ENCODE measurements at places on chromosomes 5 and 9. TPM values are rescaled to one million over a fixed set of nuclear protein-coding genes. Genes with fewer than 3 reads are reported as not detected.

DNA sequence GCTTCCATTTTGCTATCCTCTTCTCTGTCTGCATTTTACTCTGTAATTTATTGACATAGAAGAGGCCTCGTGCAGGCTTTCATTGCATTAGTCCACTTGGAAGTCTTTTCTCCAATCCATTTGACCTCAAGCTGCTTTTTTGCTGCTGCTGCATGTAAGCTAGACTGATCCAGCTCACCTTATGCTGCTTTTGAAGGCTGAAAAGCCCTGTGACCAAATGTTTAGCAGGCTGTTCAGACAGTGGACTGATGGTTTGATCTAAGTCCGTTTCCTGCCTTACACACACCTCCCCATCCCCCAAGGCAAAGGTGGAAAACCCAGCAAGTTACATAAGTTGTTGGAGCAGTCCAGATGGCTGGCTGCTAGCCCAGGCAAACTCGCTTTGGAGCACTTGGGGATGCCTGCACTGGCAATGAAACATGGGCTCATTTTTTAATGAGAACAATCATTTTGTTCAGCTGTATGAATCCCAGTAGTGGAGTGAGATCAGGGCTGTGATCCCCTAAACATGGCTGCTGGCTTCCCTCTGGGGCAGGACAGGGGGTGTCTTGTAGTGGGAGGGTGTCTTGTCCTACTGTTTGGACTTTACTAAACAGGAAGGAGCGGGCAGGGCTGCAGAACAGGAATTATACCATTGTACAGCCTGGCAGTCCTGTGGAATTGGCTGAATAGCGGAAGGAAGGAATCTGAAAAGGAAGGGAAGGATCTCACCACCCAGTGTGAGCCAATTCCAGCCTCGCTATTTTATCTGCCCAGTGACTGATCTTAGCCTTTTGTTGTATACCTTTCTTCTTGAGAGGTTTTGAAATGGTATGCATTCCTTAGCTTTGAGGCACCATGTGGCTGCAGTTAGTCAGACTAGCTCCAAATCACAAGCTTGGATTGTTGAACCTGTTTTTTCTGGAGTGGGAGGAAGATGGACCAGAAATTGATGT is 212.0 kb downstream of the ARHGAP26 start:
- H3K4me1 ChIP-seq = peaks cover 26% of the 10 kb centered on the region
- no peaks in the 10 kb centered on the region for H3K27me3 ChIP-seq
- no peaks in the 10 kb centered on the region for H3K36me3 ChIP-seq

DNA sequence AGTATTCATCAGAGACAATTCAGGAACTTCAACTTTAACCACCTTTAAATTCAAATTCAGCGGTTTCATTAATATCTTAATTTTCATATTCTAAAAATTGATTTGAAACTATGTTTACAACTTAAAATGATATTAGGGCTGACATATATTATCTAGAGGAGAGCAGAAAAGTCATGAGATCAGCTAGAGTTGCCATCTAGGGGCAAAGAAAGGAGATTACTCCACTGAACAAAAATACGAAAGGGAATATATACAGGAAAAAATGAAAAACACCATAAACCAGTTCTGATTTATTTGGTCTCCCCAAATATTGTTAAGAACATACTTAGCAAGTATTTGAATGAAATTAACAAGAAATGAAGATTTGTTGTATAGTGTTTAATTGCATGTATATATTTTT is 946.3 kb downstream of the DTWD2 start:
- no peak overlapping the region for H3K27ac ChIP-seq
- no peaks in the 10 kb centered on the region for H3K36me3 ChIP-seq

DNA sequence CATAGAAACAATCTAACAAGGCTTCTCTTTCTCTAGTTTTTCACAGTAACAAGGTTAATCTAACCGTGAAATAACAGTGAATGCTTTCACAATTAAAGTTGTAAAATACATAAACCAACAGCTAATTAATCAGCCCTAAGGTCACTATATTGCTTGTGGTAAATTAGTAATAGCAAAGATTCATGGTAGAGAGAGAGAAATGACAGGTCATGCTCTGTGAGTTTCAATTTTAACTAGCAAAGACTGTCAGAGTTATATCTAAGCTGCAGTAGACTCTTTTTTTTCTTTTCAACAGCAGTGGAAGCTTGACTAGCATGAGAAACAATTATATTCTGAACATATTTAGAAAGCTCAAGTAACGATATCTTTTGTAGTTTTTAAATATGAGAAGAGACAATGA is 1068.0 kb downstream of the MAT2B start:
- H3K4me1 ChIP-seq = no peaks in the 10 kb centered on the region
- no peak for ATAC-seq
- no peaks in the 10 kb centered on the region for H3K27me3 ChIP-seq
- no peak overlapping the region for H3K4me3 ChIP-seq
- no peaks in the 10 kb centered on the region for H3K36me3 ChIP-seq

DNA sequence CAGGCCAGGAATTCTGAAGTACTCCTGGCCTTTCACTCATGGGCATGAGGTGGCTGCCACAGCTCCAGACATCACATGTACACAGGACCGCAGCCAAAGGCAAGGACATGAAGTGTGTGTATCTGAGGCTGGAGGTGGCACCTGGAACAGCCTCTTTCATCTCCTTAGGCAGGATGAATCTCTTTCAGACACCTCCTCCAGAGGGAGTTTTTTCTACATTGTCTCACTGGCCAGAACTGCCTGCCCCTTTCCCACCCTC is 142.8 kb downstream of the BARX1 start:
- no peak overlapping the region for H3K27ac ChIP-seq
- peaks cover 24% of the 10 kb centered on the region for H3K27me3 ChIP-seq
- H3K4me3 ChIP-seq = no peak overlapping the region
- ATAC-seq = no peak

DNA sequence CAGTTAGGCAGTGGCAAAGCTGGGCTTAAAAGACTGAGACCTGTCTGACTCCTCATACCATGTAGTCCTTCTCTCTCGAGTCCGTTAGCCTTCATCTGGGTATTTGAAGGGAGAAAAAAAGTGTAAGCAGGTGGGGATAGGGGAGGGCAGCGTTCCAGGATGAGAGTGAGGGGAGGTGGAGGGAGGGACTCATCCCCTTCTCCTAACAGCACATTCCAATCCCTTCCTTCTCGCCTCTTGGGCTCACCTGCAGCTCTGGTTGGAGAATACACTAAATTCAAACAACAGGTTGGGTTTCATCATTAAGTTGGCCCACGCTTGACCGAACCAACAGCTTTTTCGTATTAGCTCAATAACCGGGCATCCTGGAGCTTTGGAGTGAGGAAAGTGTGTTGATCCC is 3.6 kb downstream of the NEURL1B start:
- ATAC-seq = no peak
- H3K4me1 ChIP-seq = no peaks in the 10 kb centered on the region
- H3K4me3 ChIP-seq = no peak overlapping the region
- no peak overlapping the region for H3K27ac ChIP-seq

GRCh38 chr5:118196229-118196628 is 792.1 kb downstream of the DTWD2 start:
- ATAC-seq = no peak
- no peaks in the 10 kb centered on the region for H3K36me3 ChIP-seq
- H3K27ac ChIP-seq = no peak overlapping the region
- no peaks in the 10 kb centered on the region for H3K4me1 ChIP-seq
- H3K4me3 ChIP-seq = no peak overlapping the region

GRCh38 chr5:14143546-14143840 is 351 bp downstream of the TRIO start:
- H3K27me3 ChIP-seq = peaks cover 34% of the 10 kb centered on the region
- H3K4me1 ChIP-seq = peaks cover 5% of the 10 kb centered on the region
- H3K4me3 ChIP-seq = peak overlapping the region; percentile 76

DNA sequence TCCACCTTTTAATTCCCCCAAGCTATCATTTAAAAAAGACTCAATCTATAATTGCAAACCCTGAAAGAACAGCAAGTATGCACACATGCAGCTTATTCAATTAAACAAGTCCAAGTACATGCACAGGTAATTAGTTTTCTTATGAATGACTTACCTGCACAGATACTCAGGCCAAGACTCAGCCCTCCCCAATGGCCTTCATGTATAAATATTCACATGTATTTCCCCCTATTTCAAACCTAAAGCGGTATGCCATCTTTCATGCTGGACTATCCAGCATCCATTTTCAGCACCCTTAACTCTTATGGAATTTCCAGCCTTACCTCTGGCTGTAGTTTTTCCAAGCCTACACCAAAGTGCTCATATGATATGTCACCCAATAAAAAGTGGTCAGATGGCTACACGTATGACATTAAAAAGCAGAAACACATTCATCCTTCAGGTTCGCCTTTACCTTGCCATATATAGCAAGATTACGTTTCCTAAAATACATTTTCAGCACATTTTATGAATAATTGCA is 205.5 kb downstream of the MEF2C start:
- ATAC-seq = no peak
- H3K36me3 ChIP-seq = peaks cover 26% of the 10 kb centered on the region
- no peak overlapping the region for H3K4me3 ChIP-seq
- peaks cover 7% of the 10 kb centered on the region for H3K4me1 ChIP-seq

DNA sequence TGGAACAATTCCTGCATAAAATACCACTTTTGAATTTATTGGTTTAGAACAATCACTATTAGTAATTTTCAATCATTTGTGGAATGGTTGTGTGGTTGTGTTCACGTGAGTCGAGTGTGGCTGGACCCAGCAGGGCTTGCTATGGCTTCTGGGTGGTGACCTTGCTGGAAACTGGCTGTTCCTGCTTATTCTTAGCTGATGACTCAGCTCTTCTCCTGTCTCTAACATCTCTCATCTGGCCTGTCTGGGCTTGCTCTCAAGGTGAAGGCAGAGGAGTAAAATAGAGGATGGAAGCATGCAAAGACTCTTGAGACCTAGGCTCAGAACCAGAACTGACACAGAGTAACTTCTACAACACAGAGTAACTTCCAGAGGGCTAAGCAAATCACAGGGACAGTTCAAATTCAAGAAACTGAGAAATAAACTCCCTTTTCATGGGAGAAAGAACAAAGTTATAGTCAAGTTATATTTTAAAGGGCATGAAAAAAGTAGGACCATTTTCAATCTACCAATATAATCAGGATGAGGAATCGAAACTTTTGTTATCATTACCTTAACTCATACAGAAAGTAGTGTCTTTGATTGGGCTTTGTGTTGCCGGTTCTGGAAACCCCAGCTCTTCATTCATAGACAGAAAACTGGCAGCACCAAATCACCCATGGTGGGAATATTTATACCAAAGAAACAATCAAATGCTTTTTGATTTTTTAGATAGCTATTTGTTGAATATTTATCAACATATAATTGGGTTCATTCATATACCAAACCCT is 665.1 kb downstream of the CDH18 start:
- ATAC-seq = no peak
- no peaks in the 10 kb centered on the region for H3K36me3 ChIP-seq
- no peak overlapping the region for H3K27ac ChIP-seq
- no peaks in the 10 kb centered on the region for H3K27me3 ChIP-seq
- no peaks in the 10 kb centered on the region for H3K4me1 ChIP-seq

- H3K4me1 ChIP-seq = no peaks in the 10 kb centered on the region
- no peak for ATAC-seq
- no peak overlapping the region for H3K27ac ChIP-seq
- peaks cover 4% of the 10 kb centered on the region for H3K27me3 ChIP-seq
- no peak overlapping the region for H3K4me3 ChIP-seq
Observed at GRCh38 chr9:3099646-3100045, 255.8 kb upstream of the PUM3 start.

GRCh38 chr5:178515776-178516503 is 74.3 kb downstream of the COL23A1 start:
- ATAC-seq = no peak
- peaks cover 5% of the 10 kb centered on the region for H3K4me1 ChIP-seq
- no peak overlapping the region for H3K4me3 ChIP-seq
- no peak overlapping the region for H3K27ac ChIP-seq

- H3K27me3 ChIP-seq = peaks cover 3% of the 10 kb centered on the region
- H3K4me1 ChIP-seq = no peaks in the 10 kb centered on the region
- H3K27ac ChIP-seq = no peak overlapping the region
- no peak overlapping the region for H3K4me3 ChIP-seq
Observed at GRCh38 chr5:65475895-65476294, 5.8 kb downstream of the ADAMTS6 start.

DNA sequence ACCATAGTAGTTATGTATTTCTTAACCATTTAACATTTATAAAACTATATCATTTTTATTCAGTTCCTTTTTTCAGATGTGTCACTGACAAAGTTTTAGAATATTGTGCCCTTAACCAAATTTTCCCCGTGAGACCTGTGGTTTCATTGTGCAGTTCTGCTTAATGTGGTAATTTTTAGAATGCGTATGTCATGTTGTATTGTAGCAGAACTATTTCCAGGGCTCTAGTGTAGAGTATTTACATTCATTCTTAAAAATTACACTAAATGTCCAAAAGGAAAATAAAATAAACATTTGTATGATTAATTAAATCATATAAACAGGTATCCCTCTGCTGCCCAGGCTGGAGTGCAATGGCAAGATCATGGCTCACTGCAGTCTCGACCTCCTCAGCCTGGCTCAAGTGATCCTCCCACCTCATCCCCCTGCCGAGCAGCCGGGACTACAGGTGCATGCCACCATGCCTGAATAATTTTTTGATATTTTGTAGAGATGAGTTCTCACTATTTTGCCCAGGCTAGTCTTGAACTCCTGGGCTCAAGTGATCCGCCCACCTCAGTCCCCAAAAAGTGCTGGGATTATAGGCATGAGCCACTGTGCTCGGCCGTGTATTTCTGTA is 15.4 kb downstream of the SERINC5 start:
- peaks cover 79% of the 10 kb centered on the region for H3K36me3 ChIP-seq
- H3K27me3 ChIP-seq = no peaks in the 10 kb centered on the region
- peak overlapping the region; percentile 79 for H3K4me3 ChIP-seq
- peak overlapping the region; percentile 73 for H3K27ac ChIP-seq
- peaks cover 32% of the 10 kb centered on the region for H3K4me1 ChIP-seq

DNA sequence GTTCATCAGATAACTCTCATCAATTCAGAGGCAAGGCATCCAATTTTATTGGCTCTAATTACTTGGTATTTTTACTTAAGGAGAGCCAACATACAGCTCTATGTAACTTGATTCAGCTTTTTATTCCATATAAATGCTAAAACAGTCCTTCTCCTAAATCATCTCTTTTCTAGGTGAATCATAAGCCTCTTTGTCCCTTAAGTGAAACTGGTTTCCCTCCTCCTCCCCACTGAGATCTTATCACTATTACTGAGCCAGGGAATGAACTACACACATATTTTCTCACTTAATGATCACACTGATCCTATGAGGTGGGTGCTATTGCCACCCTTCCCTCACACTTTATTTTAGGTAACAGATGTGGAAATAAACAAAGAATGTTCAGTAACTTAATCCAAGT is 1143.8 kb downstream of the MAT2B start:
- ATAC-seq = no peak
- no peak overlapping the region for H3K4me3 ChIP-seq
- H3K36me3 ChIP-seq = no peaks in the 10 kb centered on the region
- no peak overlapping the region for H3K27ac ChIP-seq
- no peaks in the 10 kb centered on the region for H3K27me3 ChIP-seq

- ATAC-seq = no peak
- H3K4me1 ChIP-seq = no peaks in the 10 kb centered on the region
- peaks cover 22% of the 10 kb centered on the region for H3K27me3 ChIP-seq
- no peaks in the 10 kb centered on the region for H3K36me3 ChIP-seq
Observed at GRCh38 chr9:135244271-135245221, 157.1 kb downstream of the OLFM1 start.

Gene TAF11L5
- total RNA-seq = not detected

Gene COMMD10
- total RNA-seq = 17.7 TPM

Gene POC5
- total RNA-seq = 9.2 TPM

Gene CCNJL
- not detected for total RNA-seq

Gene PCDHAC1
- total RNA-seq = not detected

Gene TAL2
- total RNA-seq = not detected

Measured in activated T-helper 17 cell treated with anti-CD3 and anti-CD28 coated beads, Interleukin-2, amount 50 U/mL, for 72 hours (primary cell).